Activated CD4-positive, CD25-positive, alpha-beta regulatory T cell treated with anti-CD3 and anti-CD28 coated beads, Interleukin-2, amount 50 U/mL, for 16 hours (primary cell): ENCODE measurements at places on chromosomes 6 and 20.

DNA sequence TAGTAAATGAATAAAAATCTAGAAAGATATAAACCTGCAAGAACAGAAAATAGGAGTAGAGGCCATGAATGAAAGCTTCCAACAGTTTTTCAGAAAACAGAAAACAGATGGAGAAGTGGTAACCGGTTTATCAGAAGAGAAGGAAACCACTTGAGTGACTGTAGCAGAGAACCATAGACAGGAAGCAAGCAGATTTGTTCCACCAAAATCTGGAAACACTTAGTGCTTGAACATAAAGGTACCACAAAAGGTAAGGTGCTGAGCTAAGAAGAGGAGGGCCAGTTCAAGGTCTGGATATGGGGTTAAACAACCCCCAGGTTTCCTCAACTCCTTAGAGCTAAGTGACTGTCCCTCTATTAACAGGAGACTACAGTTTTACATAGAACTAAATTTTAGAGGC is 9.2 kb upstream of the KIAA0319 start:
- DNase-seq, result no peak

- no peak for DNase-seq
Observed at GRCh38 chr6:6659600-6660327, 71.2 kb downstream of the LY86 start.

GRCh38 chr20:63737695-63737944 is 1.2 kb downstream of the LIME1 start:
- no peak for DNase-seq

DNA sequence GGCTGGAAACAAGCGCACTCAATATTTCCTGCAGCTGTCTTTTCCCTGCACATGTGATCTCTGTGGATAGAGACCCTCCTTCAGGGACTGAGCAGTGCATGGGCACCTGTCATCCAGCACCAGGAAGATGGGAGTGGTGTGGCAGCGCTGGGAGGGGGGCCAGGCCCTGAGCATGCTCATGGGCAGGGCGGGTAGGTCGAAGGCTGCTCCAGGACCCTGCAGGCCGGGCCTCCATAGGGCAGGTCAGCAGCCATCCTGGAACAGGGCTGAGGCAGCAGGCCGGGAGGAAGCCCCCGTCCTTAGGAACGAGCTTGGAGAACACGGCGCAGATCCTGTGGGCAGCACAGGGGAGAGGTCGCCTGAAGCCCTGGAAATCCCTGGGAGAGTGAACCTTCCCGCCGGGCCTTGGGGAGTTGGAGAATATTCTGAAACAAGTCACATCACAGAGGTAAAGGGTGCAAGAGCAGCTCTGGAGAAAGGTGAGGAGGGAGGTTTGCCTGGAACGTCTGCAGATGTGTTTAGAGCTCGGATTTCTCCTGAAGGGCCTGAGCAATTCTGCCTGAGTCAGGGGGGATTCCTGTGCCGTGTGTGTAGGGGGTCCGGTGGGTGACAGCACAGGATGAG is 133.2 kb downstream of the SMOC2 start:
- no peak for DNase-seq

DNA sequence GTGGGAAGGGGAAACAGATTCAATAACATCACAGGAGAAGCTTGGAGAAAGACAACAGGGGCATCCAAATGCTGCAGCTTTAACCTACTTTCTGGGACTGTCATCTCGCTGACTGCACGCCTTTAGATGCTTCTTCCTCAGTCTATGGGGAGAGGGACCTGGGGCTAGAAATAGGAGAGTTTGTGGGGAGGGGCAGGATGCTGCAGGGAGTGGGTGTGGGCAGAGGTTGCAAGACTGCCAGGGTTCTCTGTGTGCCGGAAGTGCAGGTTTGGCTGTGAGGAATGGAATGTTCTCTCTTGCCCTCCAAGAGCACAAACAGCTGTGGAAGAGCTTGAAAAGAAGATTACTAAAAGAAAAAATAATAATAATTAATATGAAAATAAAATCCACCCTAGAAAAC is 93.2 kb downstream of the FOXO3 start:
- no peak for DNase-seq

- DNase-seq, result no peak
Observed at GRCh38 chr6:4169028-4169789, 33.8 kb upstream of the ECI2 start.

DNA sequence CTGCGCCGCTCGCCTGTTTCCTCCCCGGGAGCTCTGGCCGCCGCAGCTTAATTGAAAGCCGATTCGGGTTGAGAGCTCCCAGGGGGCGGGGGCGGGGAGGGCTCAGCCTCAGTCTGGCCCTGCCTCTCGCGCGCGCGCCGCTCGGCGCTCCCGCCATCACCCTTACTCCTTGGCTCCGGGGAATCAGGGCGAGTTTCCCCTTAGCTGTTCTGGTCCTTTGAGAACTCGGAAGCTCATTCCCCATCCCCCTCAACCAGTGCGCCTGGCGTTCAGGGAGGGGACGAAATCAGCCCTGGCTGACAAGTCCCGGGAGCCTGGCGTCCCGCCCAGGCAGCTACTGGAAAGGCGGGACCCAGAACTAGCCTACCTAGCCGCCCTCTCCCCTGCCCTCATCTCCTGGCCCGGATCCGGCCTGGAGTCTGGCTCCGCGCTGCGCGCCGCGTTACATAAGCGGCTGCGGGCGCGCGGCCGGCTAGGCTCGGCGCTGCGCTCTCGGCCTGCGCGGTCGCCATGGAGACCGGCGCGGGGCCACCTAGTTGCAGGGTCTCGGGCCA is 2.8 kb downstream of the SLC12A5 start:
- DNase-seq, result no peak

- DNase-seq, result no peak
Observed at GRCh38 chr6:162899148-162899547, 171.4 kb downstream of the PACRG start.

- no peak for DNase-seq
Observed at GRCh38 chr20:24608926-24609667, 139.7 kb downstream of the SYNDIG1 start.

DNA sequence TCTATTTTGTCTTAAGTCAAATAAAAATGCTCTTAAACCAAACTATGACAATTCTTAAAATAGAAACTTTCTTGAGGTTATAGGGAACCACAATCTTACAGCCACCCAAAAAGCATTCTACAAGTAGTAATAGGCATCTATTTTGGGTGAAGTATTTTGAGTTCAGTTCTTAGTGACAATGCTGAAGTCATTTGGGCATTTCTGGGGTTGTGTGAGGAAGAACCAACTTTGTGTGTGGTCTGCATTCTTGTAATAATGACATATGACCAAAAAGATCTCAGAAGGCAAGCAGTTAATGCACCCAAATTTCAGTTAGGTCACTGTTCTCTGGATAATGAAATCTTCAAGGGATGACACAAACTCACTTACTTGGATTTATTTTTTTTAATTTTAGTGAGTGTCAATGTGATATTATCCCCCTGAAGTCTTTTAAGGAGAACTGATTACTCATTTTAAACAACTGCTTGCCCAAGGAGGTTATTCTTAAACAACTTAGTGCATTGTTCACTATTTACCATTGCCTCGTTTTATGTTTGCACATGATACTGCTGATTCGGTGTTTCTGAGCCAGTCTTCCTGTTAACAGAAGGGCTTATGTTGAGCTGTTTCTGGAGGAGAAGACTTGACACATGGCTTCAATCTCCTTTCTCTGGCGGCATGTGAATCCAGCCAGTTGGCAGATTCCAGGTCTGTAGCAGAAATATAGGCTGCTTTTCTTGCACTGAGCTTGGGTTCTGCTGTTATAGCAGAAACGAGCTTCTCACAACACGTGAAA is 618.9 kb downstream of the BCKDHB start:
- no peak for DNase-seq

- no peak for DNase-seq
Observed at GRCh38 chr20:57087102-57087501, 179.3 kb downstream of the BMP7 start.

- no peak for DNase-seq
Observed at GRCh38 chr20:63314566-63315239, 21.7 kb downstream of the COL20A1 start.

DNA sequence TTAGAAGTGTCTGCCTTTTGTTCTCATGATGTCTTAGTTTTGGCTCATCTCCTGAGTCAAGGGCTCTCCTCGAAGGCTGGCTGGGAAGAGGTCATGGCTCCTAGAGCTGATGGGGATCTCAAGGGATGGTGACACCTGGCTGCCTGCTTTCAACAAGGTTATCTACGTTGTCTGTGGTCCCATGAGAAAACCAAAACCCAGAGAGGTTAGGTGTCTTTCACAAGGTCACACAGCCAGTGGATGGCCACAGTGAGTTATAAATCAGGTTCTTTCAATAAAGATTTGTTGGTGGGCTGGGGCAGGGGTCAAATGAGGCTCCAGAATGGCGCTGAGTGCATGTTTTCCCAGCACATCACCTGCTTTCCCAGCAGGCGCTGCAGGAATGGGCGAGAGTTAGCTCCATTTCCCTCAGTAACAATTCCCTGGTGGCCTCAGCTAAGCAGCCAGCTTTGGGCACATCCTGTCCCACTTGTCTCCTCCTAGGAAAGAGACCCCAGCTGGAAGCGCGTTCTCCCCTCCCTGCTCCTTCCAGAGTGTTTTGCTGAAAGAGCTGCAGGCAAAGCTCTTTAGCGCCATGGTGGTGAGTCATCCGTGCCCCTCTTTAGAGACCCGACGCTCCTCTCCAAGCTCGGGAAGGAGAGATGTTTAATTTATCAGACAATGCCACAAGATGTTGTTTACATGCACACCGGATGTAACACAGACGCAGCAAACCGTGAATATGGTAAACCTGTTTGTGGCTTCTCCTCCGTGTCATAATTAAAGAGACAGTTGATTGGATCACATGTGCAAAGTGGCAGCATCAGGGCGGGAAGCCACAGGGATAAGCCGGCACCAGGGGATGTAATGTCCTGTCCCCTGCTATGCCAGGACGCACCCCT is 109.7 kb downstream of the LRFN2 start:
- DNase-seq, result no peak

DNA sequence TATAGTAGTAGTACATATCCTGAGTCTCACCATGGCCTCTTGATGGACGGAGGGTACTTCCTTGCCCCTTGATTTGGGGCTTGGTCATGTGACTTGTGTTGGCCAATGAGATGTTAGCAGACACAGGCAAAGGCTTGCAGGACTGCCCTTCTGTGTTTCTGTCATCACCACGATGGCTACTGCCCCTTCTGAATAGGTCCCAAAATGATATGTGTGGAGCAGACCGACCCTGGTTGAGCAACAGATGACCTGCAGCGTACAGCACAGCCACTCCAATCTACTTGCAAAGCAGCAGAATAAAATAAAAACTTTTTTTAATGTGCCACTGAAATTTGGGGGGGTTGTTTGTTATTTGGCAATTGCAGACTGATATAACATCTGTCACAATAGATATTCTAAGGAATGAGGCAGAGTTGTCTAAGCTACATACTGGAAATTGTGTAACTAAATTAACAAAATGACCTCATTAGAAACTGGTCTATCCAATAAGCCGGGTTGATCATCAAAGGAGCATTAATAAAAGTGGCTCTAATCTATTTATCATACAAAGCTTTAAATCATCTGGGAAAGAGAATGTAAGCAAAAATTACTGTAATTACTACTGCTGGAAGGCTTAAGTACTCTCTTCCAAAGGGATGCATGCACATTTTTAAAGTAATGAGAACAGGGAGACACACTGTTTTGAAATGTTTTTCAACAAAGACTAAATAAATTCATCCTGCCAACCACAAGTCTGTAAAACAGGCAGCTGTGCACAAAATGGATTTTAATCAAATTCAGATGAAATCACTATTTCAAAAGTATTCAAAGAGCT is 209.5 kb downstream of the KIF16B start:
- no peak for DNase-seq

DNA sequence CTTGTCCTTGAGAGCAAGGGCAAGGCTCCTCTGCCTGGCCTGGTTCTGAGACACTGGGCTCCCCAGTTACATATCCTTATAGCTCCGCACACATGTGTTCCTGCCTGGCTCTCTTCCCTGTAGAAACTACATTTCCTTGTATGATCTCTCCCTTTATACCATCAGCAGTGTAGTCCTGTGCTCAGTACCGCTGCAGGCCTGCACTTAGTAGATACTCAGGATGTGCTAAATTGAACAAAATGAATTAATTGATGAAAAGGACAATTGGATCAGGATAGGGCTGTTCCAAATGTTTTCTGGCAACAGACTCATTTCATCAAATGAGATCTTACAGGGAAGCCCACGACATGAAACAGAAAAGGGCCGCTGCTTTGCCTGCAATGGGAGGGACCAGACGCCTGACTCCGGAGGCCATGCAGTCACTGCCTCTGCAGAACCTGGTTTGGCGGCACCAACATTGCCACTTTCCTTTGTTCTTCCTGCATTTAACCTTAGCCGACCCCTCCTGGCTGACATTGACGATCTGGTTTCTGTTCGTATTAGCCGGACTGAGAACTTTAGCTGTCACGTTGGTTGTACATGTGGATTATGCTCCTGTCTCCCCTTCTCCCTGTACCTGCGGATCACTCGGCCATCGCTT is 53.3 kb downstream of the CHMP4B start:
- no peak for DNase-seq

DNA sequence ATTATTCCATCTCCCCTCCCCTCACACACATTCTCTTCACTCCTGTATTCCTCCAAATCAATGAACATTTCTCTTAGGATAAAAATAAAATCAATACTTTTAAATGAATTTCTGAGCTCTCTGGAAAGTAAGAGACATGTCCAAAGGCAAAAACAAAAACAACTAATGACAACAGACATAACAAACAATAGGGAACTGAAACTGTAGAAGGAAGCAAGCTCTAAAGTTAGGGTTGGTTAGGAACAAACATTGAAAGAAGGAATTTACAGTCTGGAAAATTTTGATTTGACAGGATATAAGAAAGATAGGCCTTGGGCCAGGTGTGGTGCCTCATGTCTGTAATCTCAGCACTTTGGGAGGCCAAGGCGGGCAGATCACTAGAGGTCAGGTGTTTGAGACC is 17.5 kb upstream of the MYCT1 start:
- no peak for DNase-seq

DNA sequence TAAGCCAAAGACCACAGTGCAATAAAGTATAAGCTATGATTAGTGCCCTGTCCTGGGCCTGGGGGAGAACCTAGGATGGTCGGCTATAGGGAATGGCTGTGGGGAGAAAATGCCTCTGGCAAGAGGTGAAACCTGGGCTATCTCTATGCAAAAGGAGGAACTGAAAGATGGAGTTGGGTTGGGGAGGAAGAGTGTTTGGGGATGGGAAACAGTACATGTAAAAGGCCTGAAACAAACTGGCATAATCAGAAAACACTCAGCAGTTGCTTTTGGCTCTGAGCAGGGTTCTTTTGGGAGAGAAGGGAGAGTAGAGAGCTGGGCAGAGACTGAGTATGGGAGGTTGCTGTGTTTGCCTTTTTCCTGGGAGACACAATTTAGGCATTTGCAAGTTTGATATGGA is 31.9 kb upstream of the FUCA2 start:
- DNase-seq, result no peak

- no peak for DNase-seq
Observed at GRCh38 chr20:57371363-57371762, 19.8 kb upstream of the RBM38 start.

DNA sequence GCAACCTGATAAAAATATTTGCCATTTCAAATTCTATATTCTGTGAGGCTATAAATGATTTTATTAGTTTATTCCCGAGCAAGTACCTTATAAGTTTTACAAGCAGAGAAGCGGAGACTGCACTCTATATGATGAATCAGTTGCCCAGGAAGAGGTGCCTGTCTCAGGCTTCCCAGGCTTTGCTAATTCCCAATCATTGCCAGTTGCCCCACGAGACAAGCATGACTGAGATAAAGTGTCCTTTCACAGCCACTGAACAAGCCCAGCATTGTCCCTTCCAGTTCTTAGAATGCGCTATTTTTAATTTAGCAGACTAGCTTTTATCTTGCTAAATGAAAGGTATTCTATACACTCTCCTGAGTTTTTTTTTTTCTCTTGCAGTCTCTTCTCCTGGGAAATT is 260.7 kb downstream of the ALDH8A1 start:
- DNase-seq, result no peak
